T-helper 17 cell (primary cell): ENCODE measurements at places on chromosomes 3 and 15.

DNA sequence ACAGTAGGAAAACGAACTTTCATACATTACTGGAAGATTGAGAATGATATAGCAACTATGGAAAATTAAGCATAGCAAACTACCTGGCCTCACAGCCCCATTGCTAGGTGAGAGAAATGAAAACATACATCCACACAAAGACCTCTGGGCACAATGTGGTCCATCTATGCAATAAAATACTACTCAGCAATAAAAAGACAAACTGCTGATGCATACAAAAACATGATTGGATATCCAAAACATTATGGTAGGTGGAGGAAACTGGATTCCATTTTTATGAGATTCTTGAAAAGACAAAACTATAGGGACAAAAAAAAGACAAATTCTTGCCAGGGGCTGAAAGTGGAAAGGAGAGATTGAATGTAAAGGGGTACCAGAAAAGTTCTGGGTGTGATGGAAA, 308.8 kb downstream of the OCA2 start:
- DNase-seq, result no peak

DNA sequence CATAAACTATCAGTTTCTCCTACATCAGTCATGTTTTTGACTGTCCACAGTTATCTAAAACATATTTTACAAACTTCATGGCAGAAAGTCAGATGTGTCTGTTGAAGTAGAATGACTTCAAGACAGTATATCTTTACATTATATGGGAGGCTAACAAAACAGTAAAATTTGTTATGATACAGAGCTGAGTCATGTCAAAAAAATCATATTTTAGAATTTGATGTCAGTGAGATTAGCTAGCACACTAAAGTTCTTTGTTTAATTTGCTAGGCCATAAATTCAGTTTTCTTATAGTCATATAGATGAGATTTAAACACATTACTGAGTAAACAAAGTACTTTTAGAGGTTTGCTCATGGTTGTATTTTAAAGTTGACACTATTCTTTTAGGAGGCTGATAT, 80.3 kb upstream of the IGSF10 start:
- no peak for DNase-seq

- no peak for DNase-seq
Observed at GRCh38 chr3:33732394-33732793, 14.3 kb upstream of the CLASP2 start.

DNA sequence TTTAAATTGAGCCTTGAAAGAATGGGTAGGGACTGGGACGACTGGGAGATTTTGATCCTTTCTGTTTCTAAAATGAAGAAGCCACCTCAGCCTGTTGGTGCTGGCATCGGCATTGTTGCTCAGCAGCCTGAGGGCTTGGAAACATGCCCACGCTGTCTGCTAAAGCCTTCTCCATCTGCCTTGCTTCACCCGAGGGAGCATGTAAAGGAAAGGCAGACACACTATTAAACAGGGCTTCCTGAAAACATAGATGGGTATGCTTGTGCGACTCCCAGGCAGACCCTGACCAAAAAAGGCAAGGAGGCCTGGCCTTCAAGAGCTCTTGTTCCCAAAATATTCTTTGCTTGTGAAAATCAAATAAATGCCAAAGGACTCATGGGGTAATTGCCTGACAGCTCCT, 84.2 kb upstream of the SLC4A7 start:
- DNase-seq, result no peak
